ENCODE measurements at places on chromosomes 6 and 20.
A peak's percentile ranks its signal among the peaks of the same experiment; 100 is the strongest.

- no peak for DNase-seq
Measured at GRCh38 chr6:125041740-125042459, 79.7 kb downstream of the RNF217 start.

DNA sequence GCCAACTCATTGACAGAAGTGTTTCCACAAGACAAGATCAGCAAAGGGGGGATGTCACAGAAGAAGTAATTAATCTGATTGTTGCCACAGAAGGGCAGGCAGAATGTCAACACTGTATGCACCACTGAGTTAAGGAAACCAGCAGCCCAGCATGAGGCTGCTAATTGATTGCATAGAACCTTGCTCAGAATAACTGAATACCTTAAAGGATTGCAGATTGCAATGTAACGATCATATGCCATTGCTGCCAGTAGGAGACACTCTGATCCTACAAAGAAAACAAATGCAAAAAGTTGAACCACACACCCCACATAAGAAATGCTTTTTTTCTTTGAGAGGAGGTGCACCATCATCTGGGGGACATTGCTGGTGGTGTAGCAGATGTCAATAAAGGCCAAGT, 13.1 kb downstream of the OR5V1 start:
- no peak for DNase-seq

DNA sequence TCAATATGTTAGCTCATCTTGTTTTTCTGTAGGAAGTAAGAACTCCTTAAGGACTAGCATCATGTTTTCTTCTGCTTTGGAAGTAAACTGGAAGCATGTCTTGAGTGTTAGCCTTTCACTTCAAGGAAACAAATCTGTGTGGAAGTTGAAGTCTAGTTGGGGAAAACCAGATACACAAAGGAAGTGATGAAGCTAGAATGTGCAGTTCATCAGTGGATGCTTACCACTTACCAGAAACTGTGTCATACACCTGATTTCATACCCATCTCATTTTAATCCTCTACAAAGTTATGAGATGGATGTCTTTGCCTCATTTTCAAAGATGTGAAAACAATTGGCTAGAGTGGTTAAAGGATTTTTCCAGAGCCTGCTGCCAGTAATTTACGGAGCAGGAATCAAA, 75.8 kb downstream of the TMEM170B start:
- no peak for DNase-seq

- DNase-seq = no peak
Measured at GRCh38 chr20:14523090-14523489, 185.7 kb upstream of the FLRT3 start.

DNA sequence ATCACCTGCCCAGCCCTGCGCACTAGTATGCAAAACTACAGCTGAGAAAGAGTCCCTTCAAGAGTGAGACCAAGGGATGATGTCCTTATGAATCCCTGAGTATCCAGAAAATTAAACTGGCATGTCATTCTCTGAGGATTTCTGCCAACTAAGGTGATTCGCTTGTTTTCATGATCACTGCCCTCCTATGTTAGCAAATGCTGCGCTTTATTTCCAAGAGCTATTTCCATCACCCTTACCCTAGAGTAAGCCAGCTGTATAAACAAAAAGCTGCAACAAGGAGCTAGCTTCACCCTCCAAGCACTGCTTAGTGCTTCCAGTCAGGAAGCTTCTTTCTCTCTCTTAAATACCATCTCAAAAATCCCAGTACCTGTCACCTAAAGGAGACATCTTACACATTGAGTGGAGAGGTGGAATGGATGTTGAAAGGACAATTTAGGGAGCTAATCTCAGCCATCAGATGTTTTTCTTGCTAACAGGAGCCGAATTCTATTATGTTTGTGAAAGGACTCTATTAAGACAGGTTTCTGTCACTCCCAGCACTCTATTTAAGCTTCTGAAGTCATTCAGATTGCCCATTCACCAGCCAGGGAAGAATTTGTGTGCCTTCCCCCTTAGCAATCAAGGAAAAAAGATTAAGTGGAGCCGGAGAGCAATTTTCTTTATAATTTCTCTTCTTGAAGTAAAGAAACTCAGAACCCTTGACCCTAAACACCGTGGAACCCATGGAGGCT, 322.2 kb downstream of the NRN1 start:
- DNase-seq = no peak

- no peak for DNase-seq
Measured at GRCh38 chr6:128657181-128657580, 136.8 kb upstream of the PTPRK start.

DNA sequence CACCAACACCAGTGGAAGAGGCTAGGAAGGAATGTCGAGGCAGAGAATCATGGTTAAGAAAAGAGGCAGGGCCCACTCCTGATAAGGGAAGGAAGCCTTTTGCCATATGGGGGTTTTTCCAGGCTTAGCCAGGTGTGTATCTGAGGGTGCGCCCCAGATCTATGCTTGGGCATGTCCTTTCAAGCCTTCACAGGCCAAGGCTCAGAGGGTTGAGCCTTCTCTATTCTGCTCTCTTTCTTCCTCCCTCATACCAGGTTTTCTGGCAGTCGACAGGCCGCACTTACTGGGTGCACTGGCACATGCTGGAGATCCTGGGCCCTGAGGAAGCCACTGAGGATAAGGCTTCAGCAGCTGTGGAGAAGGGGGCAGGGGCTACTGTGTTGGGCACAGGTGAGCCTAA, 4.7 kb downstream of the CUL9 start:
- no peak for DNase-seq

DNA sequence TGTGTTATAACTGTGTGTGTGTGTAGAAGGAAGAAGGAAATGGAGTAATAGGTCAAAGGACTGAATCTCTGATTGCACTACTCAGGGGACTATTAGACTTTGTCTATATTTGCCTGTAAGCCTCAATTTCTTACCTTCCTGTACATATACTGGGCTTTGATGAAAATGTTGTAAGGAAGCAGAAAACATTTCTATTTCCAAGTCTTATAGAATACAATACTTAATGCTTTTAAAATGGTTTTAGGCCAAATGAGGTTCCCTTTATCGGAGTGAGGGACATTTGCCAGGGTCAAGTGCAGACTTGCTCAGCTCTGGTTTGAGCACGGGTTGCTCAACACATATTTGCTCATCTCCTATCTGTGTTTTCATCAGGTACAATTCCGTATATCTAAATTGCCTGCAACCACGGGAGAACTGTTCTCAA, 28.3 kb downstream of the MEP1A start:
- peak; percentile 46 for DNase-seq

GRCh38 chr20:53071833-53072232, 99.7 kb downstream of the TSHZ2 start:
- no peak for DNase-seq

DNA sequence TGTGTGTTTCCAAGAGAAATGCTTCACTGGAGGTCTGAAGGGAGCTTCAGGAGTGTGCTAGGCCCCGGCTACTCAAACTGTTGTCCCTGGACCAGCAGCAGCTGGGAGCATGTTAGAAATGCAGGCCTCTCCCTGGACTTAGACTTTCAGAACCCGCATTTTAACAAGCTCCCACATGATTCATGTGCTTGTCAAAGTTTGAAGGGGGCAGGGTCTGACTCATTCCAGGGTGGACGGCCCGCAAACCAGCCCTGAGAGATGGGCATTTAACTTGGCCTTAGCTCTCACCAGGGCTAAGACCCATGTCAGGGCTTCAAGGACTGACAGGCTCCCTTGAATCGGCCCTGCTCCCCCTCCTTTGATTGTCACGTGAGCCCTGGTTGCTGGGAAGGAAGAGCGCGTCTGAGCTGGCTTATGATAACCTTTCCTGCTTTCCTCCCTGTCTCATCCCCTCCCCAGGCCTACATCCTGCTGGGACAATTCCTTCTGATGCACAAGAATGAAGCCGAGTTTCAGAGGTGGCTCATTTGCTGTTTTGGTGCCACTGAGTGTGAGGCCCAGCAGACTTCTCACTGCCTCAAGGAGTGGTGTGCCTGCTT, 35.5 kb downstream of the BANF2 start:
- DNase-seq = peak; percentile 24

DNA sequence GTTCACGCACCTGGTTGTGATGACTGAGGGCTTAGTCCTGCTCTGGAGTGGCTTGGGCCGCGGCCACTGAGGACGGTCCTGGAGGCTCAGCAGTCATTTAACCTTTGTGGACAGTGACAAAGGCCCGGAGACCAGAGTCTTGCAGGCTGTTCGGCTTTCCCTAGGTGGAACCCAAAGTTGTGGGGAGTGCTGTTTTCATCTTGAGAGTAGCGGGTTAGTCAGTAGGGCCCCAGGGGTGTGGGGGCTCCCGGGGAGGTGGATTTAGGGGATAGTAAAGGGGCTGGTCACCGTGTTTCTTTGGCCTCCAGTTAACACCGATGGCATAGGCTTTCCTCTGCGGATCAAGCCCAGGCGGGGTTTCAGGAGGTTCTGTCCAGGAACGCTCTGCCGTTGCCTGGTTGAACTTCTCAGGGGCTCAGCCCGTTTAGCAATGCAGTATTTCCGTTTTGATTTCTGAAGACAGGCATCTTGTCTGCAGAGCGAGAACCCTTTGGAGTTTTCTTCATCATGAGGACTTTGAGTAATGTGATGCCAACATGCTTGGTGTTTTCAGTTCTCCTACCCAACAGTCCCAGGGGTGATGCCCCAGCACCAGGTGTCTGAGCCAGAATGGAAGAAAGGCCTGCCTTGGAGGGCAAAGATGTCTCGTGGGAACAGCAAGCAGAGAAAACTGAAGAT, 31.8 kb downstream of the ZNF831 start:
- DNase-seq = no peak

GRCh38 chr6:39240155-39240757, 11.0 kb upstream of the KCNK5 start:
- no peak for DNase-seq

DNA sequence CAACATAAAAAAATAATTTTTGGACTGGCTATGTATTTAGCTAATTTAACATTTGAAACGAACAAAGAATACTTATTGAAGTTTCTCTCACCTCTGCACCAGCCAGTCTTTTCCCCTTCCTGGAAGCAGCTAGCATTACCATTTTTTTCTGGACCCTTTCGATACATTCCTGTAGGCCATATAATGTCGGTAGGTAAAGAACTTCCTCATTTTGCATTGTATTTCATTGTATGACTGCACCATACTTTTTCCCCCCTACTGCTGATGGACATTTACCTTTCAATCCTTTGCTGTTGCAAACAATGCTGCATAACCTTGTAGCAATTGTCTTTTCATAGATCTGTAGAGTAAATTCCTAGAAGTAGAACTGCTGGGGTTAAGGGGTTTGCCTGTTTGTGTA, 17.6 kb downstream of the CBFA2T2 start:
- no peak for DNase-seq

DNA sequence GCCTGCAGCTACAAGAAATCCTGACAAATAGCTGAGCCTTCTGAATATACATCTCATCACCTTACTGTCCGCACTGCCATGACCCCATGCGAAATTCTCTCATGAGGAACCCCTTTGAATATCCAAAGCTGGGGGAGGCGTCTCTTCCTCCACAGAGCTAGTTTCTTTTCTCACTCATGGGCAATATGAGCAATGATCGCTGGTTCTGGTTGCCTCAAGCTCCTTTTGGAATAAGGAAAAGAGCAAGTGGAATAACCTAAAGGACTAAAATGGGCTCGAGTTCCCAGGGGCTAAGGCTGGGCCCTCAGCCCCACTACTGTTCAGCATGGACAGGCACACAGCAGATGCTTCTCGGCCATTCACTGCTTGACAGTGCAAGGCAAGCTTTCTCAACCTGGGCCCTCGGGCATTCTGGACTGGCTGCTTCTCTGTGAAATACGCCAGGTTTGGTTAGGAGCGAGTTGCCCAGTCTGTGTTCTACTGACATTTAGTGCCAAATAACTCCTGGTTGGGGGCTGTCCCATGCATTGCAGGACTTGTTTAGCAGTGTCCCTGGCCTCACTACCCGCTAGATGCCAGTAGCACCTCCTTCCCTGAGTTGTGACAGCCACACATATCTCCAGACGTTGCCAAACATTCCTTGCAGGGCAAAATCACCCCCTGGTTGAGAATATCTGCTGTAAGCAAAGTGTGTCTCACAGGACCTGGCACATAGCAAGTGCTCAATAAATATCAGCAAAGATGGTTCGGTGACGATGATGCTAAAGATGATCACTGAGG, 156.8 kb downstream of the CEBPB start:
- no peak for DNase-seq

DNA sequence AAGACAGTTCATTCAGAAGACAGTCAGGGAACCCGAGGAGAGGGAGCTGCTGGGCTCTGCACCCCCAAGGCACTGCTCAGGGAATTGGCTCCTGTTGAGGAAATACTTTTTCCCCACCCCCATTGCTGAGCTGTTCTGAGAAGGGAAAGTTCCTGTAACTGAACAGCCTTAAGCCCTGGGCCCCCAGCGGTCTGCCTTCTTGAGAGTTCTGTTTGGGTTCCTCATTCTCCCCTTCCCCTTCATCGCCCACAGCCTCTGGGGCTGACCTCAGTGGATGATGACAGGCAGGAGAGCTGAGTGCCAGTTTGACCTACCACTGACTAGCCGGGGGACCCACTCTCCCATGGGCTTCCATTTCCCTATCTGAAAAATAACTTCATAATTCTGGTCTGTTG, 10.7 kb downstream of the HCK start:
- DNase-seq = no peak

DNA sequence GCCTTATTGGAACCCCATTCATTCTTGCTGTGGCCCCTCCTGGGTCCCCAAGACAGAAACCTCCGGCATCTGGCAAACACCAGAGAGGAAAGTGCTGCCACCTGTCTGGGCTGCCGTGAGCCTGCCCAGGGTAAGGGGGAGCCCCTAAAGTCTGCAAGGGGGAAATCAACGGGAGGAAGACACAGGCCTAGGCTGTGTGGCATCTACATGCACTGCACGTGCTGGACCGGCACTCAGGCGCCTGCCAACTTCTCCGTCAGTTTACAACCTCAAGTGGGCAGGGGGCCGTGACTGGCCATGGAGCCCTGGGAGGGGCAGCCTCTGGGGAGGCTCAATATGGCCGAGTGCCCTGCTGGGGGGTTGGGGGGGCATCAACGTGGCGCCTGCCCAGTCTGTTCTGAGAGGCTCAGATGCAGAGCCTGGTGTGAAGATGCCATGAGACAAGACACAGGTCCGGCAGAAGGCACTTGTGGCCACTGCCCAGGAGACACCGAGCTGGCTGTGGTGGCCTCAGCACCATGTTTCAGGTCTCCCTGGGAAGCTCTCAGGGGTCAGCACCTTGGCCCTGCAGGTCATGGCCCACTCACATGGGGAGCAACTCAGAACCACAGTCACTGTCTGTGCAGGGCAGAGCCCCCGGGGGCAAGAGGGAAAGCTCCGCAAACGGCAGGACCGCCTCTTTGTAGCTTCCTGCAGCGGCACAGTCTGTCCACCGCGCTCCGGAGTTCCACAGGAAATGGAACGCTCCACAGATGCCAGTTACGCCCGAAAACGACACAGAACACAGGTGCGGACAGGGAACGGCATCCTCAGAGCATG, 8.4 kb downstream of the UCKL1 start:
- no peak for DNase-seq

- no peak for DNase-seq
Measured at GRCh38 chr20:19761326-19761725, 3.3 kb downstream of the RIN2 start.

- no peak for DNase-seq
Measured at GRCh38 chr20:38066969-38067716, 33.6 kb downstream of the RPRD1B start.

DNA sequence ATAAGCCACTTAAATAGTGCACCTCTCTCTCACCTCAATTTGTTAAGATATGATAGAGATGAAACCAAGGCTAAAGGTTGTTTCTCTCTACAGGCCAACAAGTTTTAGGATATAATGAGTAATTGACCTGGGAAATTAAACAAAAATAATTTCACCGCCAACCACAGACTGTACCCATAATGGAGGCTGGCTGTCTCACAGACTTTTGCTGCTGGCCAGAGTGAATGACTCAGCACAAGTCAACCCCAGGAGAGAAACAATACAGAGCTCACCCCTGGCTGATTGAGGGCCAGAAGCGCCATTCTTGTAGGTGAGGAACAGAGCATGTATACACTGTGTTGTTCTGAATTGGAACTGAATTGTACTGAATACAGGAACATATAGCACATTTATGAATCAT, 99.9 kb downstream of the CAP2 start:
- DNase-seq = no peak

Data from large intestine (tissue), 12 donors.